Bone marrow (tissue), 2 donors: ENCODE measurements at places on chromosomes 5 and 9.

DNA sequence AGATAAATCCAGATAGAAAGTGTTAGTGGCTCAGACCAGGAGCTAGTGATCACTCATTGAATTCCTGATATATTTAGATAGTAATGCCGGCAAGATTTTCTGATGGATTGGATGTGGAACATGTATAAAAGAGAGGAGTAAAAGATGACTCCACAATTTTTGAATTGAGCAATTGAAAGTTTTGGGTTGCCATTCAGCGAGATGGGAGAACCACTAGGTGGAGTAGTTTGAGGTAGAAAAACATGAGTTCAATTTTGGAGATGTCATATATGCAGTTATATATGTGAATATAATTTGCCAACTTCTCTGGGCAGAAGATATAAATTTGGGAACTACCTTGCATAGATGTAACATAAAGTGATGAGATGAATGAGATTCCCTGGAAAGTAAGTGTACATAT lies 502.5 kb upstream of the SEMA6A start:
- DNase-seq: no peak

- no peak for DNase-seq
Observed at GRCh38 chr5:135386886-135387628, 12.0 kb downstream of the MACROH2A1 start.

GRCh38 chr9:81537964-81538363 lies 151.4 kb downstream of the TLE1 start:
- no peak for DNase-seq

- DNase-seq: no peak
Observed at GRCh38 chr5:17304282-17304681, 86.9 kb downstream of the BASP1 start.

DNA sequence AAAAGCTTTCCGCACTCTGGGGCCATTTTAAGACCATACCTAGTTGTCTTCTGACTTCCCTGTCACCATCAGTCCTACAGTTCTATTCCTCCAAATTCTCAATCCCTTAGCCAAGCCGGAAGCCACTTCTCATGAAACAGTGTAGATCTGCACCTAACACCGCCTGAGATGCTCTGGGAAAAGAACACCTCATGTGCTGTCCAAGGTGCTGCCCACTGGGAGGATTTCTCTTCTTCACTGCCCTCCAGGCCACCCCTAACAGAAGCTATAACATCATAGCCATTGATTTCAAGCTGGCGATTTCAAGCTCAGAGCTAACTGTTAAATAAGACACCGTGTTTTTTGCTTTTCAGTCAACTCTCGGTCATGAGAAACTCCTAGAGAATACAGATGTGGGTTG lies 559.3 kb downstream of the CCDC171 start:
- no peak for DNase-seq

DNA sequence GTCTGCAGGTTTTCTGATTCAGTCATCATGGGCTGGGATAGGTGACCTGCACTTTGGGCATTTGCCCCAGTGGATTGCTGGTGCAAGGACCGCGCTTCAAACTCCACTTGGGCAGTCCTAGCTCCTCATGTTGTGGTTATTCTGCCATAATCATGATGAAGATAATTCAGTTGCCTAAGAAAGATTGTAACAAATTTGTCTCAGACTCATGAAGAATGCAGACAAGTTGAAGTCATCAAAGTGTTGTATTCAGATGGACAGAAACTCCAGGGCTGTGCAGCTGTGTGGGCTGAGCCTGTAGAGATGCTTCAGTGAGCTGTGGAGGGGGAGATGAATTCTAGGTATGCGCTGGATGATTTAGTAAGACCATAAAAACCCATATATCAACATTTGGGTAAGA lies 38.5 kb downstream of the TARS1 start:
- no peak for DNase-seq
